H54 (cell line): ENCODE measurements at places on chromosomes 4 and X.

GRCh38 chrX:41946235-41946634 lies 22.9 kb upstream of the CASK start:
- no peak for DNase-seq

GRCh38 chrX:51614353-51615012 lies 4.2 kb downstream of the CENPVL3 start:
- no peak for DNase-seq

- no peak for DNase-seq
Observed at GRCh38 chr4:126241634-126242033, 926.9 kb downstream of the FAT4 start.

- no peak for DNase-seq
Observed at GRCh38 chr4:8852118-8852704, 19.4 kb downstream of the HMX1 start.

DNA sequence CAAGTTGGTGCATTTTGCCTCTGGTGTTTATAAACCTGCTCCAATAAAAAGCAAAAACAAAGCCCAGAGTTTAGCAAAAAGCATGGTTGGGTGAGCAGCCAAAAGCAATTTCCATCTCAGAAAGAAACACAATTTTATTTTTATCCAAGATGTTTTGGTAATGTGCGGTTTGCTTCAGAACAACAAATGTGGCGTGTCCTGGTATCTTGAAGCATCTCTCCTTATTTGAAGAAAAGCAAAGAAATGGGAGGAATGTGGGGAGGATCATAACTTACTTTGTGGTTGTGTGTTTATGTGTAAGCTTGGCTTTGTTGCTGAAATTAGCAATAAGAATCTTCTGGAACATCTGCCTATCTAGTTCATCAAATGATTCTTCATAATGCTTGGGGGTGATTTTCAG lies 88.3 kb upstream of the DDX3X start:
- DNase-seq: no peak

DNA sequence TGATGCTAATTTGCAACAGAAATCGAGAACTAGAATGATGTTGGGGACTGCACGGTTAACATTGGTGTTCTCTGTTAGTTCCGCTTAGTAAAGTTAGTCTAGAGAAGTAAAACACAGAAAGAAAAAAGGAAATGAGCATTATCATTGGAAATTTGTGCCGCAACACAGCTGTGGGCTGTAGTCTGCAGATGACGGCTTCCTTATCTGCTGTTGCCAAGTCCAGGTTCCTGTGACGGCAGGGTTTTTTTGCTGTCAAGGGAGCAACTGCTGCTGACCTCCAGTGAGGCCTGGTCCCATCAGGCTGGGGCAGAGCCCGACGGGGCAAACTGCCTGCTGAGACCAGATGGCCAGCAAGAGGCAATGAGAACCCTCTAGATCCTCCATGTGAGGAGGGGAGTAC lies 38.9 kb upstream of the PHEX start:
- no peak for DNase-seq

GRCh38 chr4:161714931-161715330 lies 448.9 kb downstream of the FSTL5 start:
- no peak for DNase-seq

DNA sequence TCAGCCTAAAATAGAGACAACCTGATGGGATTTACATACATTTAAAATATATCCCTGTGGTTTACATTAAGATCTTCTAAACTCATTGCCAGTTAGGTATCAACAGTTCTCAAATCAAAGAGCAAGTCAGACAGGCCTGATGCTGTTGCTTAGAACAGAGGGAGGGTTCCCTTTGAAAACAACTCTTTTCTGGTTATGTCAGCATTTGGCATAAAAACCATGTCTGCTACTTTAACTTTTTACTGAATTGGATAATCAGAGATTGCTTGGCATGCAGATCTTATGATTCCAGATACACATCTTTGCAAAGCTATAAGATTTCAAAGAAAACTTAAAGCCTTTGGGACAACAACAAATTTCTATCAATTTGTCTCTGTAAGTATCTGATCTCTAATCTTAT lies 140.8 kb downstream of the CPE start:
- no peak for DNase-seq

GRCh38 chr4:7552466-7552865 lies 117.7 kb upstream of the PSAPL1 start:
- DNase-seq: no peak

- no peak for DNase-seq
Observed at GRCh38 chr4:84916227-84916626, 50.3 kb downstream of the WDFY3 start.

- no peak for DNase-seq
Observed at GRCh38 chr4:6767386-6767747, 15.2 kb upstream of the KIAA0232 start.

- DNase-seq: no peak
Observed at GRCh38 chr4:65170768-65171514, 499.3 kb downstream of the EPHA5 start.

DNA sequence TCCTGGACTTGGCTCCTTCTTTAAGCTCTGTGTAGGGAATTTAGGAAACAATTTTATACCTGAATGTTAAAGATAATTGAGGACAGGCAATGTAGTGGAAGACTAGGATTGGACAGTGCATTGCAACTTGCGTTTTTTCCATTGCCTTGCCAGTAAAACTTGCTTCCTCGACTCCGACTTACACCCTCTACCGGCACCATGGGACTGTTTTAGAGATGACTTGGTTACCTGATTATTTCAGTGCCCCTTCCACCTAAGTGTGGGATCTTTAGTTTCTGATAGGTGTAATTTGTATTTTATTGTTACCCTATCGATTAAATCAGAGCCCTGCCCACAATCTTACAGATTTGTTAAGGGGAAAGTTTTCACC lies 1.2 kb downstream of the PRPS1 start:
- DNase-seq: no peak

DNA sequence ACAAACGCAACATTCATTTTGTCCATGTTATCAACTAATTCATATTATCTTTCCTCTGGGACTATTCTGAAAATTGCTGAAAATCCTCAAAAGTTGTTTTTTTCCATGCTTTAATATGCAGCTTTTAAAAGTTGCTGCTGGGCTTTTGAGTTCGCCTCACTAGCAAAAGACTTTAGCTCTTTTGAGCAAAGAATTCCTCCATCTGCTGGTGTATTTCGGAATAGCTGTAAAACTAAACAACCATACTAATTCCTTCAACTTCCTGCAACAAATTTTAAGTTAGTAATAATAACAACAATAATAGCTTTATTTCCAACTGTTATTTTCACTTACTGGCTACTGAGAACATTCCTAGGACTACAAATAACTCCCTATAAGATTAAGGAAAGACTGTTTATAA lies 124.5 kb upstream of the PLAC1 start:
- DNase-seq: no peak

DNA sequence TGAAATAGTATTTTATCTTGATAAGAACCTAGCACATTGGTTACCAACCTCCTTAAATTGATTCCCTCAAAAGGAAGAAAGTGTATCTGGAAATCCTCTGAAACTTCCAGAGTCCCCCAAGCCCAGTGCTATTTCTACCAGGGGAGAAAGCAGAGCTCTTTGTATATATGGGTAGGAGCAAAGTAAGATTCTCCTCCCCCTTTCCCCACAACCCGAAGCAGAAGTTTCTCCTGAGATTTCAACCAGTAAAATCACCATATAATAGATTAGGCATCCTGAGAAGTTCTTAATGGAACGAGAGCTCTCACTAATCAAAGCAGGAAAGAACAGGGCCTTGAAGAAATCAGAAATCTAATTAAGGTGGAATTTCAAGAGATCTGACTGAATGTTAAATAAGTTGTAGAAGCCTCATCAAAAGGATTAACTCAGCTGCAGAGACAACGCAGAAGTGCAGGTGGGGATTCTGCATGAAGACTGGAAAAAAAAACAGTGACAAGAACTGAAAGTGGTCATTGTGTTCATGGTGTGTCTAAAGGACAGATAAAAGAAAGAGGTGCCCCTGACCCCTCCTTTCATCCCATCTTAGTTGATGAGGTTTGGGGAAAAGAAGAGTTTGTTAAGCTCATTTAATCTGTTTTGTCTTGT lies 39.1 kb downstream of the VSIG4 start:
- DNase-seq: no peak

GRCh38 chr4:54660591-54660990 lies 2.8 kb downstream of the KIT start:
- no peak for DNase-seq

DNA sequence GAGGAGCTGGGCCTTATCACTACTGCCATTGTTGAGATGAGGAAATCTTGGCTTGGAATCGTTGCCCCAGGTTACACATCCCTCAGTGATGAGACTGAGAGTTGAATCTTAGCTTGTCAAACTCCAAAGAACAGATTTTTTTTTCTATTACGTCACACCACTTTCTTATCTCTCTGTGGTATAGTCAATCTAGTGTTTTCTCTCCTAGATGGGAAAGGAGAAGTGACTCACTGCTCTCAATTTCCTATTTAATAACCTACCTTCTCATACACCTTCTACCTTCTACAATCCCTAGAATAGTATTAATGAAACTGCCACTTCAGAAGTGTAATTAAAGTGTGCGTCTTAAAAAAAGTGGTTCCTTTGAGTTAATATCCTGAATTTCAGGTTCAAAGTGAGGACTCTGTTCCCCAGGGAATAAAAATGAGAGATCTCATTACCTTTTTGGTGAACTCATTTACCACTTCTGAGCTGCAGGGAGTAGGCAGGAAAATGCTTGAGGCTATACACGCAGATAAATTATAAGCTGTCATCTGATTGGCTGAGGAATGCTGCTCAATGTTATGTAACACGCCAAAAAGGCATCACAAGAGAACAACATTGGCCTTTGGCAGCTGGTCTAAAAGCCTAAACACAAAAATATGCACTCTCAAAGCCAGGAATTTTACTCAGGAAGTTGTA lies 59.3 kb downstream of the MAD2L1 start:
- DNase-seq: no peak

DNA sequence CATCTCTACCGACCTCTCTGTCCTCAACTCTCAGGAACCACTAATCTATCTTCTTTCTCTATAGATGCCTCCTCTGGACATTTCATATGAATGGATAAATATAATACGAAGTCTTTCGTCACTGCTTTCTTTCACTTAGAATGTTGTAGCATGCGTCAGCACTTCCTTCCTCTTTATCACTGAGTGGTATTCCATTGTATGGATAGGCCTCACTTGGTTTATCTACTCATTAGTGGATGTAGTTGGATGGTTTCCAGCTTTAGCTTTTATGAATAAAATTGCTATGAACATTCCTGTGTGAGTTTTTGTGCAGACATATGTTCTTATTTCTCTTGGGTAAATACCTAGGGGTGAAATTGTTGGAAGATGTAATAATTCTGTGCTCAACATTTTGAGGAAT lies 528.2 kb upstream of the FAT1 start:
- no peak for DNase-seq

- DNase-seq: no peak
Observed at GRCh38 chr4:83568062-83568461, 32.2 kb downstream of the GPAT3 start.

DNA sequence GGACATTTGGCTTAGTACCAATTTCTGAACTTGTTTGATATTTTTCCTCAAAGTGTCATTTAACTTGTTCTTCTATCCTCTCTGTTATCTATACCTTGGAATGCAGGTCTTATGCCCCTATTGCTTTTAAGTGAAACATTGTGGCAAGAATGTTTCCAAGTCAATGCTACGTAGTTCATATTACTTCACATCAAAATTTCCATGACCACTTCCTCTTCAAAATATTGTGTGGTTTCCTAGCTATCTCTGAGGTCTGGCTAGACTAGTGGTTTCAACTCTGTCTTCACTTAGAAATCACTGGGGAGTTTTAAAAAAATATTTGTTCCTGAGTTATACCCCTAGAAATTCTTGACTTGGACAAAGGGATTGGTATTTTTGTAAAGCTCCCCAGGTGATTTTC lies 20.2 kb upstream of the RASGEF1B start:
- no peak for DNase-seq

DNA sequence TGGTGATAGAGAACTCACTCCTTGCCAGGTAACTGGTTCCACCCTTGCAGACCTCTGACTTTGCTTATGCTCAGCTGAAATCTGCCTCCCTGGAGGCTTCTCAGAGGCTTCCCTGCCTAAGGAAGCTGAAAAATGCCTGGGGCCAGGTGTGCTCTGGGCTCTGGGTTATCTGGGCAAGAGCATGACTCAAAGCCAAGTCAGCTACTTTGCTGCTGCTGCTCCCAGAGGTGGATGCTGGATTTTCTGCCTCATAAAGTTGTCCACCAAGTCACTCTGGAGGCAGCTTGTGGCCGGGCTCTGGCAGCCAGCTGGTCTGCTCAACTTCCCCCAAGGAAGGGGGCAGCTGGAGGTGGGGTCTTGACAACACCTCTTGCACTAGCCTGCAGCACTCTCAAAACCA lies 132.7 kb downstream of the PJA1 start:
- no peak for DNase-seq

- DNase-seq: no peak
Observed at GRCh38 chr4:151169223-151169622, 69.8 kb downstream of the RPS3A start.

DNA sequence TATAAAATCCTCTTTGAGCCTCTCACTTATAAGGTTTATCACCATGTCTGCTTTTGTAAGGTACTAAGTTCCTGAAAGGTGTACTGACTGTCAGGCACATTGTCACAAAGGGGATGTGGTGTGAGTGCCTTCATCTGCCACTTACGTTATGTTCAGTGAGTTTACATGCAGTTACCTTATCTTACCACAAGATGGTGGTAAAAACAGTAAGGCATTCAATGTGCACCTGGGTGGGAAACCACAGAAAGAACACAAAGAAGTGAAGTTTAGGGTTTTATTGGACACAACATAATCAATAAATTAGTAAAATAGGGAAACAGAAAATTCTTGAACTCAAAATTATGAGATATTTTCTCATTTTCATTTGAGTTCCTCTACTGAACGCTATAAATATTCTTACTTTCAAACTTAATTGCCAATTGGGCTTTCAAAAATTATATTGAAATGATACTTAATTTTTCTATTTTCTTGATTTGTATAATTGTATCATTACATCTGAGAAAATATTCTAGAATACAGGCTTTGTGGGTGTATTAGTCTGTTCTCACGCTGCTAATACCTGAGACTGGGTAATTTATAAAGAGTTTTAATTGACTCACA lies 650.8 kb downstream of the PCDH7 start:
- peak; percentile 7 for DNase-seq

DNA sequence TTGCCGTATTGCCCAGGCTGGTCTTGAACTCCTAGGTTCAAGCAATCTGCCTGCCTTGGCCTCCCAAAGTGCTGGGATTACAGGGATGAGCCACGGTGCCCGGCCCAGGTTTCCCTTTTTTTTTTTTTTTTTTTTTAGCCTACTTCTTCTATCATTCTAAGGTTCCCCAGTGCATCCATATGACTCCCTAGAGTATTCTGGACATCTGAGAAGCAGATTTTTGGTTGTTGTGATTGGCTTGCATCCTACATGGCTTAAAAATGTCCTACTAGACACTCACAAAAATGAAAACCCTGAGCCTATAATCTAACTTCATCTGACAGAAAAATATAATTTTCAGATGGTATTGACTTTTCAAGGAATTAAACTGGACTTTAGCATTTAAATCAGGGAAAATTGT lies 41.7 kb downstream of the SMIM14 start:
- no peak for DNase-seq

DNA sequence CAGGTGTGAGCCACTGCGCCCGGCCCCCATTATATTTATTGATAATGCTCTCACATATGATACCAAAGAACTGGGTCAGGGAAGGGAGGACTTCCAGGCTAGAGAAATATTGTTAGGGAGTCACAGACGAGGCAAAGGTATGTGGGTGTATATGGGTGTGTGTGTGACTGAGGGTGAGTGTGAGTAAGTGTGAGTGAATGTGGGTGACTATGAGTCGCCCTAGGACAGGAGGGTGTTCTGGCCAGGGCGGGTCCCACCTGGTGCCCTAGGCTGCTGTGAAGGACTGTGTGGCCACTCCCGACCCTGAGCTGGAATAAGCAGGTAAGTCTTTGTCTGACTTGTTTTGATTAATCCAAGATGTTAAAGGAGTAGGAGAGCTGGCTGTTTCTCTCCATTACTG lies 34.4 kb downstream of the RWDD4 start:
- no peak for DNase-seq
